ENCODE measurements at places on chromosomes 2 and 18.

DNA sequence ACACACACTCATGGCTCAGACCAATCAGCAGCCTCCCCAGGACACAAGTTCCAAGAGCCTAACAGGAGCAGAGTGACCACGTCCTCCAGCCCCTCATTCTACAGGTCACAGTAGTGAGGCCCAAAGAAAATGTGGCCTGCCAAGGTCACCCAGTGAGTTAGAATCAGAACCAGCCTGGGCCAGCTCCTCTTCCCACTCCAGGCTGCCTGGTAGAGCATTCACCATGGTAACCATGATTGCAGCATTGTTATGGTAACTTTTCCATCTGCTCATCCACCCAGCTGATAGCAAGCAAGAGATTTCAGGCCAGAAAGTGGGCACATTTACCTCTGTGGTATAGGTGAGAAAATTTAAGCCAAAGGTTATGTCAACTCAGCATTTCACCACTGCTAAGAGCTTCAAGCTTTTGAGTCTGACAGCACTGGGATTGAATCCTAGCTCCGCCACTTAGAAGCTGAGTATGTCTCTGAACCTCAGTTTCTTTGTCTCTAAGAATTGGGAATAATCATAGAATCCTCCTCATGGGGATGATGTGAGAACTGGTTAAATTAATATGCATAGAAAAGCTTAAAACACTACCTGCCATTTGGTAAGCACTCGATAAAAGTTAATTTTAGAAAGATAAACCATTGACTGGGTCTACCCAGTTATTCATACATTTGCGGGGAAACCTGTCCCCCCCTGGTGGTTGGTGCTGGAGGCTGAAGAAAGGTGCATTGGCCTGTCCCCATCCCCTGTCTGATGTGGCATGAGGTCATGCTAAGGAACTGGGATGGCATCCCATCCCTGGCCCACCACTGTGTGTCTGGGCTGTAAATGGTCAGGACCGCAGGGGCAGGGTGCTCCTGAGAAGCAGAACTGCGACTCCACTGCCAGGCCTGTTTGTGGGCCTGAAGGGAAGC is 181.5 kb downstream of the KLHL29 start:
- no peak for DNase-seq

DNA sequence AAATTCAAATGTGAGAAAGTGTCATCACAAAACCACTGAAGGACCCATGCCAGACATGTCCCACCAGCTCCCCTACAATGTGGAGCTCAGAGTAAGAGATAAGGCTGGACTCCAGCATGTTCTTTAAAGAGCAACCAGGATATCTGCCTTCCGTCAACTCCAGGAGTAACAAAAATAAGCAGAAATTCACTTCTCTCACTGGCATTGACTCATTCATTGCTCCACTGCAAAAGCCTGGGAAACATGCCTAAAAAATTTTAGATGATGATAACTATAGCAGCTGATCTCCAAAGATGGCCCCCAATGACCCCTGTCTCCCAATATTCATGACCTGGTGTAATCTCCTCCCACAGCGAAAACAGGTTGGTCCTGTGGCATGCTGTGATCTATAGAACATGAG is 314.5 kb downstream of the NCKAP5 start:
- DNase-seq: no peak

DNA sequence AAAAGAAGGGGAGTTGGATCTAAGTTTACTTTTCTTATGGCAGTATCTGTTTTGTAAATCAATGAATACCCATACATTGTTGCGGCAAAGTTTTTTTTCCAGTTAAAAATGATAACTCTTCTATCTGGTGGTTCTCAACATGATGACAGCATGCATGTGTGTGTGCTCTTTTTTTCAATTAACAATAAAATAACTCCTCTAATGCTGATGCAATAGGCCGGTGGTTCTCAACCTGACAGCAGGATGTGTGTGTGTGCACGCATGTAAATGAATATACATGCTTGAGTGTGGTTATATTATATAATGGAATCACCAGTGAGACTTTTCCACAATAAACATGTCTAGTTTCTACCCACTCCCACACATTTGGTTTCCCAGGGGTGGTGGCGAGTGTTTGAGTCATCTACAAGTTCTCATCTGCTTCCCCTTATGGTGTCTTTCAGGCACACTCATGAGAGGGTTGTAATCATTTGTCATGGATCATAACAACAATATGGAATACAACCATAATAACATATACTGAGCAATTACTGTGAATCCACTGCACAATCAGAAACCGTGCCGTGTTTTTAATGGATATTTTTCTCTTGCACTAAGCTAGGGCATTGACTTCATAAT is 31.2 kb downstream of the PARD3B start:
- no peak for DNase-seq

DNA sequence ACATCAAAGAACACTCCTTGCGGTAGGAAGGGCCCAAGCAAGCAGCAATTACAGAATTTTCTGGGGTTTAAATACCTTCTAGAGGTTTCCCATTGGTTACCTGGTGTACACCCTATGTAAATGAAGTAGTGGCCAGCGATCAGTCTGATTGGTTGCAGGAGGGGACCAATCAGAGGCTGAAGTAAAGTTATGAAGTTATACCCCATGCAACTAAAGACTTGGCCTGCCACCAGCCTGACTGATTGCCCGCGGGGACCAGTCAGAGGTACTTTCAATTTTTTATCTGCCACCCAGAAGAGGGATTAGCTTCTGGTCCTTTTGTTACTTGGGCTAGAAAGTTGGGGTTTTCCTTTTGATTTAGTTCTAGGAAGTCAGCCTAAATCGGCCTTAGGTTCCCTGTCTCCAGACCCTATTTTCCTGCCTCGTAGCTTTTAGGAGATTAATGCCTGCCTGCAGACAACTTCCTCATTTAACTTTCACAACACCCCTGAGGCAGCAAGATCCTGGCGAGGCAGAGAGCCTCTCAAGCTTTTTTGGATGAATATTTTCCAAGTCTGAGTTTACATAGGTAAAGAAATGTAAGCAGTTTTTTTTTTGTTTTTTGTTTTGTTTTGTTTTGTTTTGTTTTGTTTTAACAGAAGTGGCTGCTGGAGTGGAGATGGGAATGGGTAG is 1.5 kb upstream of the DGUOK start:
- DNase-seq: no peak

DNA sequence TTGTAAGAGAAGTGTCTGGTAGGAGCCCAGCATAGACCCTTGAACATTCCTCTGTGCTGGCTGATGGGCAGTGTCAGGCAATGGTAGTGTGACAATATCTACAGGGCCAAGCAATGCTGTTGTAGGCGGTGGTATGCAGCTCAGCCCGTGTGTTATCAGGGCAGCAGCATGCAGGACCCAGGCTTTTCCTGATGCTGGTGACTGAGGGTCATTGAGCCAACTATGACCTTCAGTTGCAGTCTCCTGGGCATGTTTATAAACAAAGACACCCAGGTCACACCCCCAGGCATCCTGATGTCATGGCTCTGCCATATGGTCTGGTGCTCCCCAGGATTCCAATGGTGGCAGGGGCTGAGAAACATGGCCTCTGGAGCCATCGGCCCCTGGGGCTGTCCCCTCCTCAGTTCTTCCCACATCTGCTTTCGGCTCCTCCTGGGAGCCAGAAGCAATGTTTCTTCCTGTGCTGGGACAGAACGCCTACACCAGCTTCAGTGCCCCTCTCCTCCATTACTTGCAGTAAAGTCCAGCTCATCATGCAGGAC is 518.0 kb upstream of the HS6ST1 start:
- DNase-seq: no peak

DNA sequence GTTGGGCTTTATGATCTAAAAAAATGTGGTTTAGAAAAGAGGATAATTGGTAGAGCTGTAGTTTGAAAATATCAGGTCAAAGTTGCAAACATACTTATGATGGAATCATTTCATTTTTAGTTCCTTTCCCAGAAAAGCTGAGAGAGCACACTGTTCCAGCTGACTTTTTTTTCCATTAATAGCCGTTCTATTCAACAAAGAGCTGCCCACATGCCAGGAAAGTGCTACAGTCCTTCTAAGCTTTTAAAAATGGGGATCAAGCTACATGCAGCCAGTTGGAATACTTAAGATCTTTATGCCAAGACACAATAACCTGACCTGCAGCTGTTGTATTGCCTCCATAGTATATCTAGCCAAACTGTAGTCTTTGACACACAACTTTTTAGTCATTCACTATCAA is 111.5 kb downstream of the GALNT3 start:
- DNase-seq: no peak

GRCh38 chr2:10834068-10834655 is 21.6 kb upstream of the PDIA6 start:
- no peak for DNase-seq
